Activated T-cell treated with anti-CD3 and anti-CD28 coated beads, Interleukin-2, amount 50 U/mL, for 72 hours (primary cell): ENCODE measurements at places on chromosomes 1 and 21. TPM values are rescaled to one million over a fixed set of nuclear protein-coding genes. Genes with fewer than 3 reads are reported as not detected.

The DYNLT5 gene
- not detected for total RNA-seq

- DNase-seq = no peak
These were observed 12.1 kb upstream of the MNDA start for GRCh38 chr1:158818975-158819431.

GRCh38 chr1:29698033-29698432 is 461.7 kb downstream of the PTPRU start:
- no peak for DNase-seq

The RGS16 gene
- 79.4 TPM for total RNA-seq

GRCh38 chr1:245604979-245605378 is 450.2 kb downstream of the KIF26B start:
- no peak for DNase-seq

GRCh38 chr1:10694274-10694632 is 102.2 kb downstream of the CASZ1 start:
- DNase-seq = no peak
